ENCODE measurements at places on chromosomes 16 and 17.

- DNase-seq: no peak
These were observed 8.5 kb upstream of the HSD3B7 start for GRCh38 chr16:30976486-30976885.

DNA sequence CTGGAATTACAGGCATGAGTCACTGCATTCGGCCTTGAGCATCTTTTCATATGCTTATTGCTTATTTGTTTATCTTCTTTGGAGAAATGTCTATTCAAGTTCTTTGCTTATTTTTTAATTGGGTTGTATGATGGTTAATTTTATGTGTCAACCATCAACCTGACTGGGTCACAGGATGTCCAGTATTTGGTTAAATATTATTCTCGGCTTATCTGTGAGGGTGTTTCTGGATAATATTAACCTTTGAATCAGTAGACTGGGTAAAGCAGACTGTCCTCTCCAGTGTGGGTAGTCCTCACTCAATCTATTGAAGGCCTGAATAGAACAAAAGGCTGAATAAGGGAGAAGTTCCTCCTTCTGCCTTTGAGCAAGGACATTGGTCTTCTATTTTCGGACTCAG lies 142.0 kb downstream of the SSH2 start:
- no peak for DNase-seq

DNA sequence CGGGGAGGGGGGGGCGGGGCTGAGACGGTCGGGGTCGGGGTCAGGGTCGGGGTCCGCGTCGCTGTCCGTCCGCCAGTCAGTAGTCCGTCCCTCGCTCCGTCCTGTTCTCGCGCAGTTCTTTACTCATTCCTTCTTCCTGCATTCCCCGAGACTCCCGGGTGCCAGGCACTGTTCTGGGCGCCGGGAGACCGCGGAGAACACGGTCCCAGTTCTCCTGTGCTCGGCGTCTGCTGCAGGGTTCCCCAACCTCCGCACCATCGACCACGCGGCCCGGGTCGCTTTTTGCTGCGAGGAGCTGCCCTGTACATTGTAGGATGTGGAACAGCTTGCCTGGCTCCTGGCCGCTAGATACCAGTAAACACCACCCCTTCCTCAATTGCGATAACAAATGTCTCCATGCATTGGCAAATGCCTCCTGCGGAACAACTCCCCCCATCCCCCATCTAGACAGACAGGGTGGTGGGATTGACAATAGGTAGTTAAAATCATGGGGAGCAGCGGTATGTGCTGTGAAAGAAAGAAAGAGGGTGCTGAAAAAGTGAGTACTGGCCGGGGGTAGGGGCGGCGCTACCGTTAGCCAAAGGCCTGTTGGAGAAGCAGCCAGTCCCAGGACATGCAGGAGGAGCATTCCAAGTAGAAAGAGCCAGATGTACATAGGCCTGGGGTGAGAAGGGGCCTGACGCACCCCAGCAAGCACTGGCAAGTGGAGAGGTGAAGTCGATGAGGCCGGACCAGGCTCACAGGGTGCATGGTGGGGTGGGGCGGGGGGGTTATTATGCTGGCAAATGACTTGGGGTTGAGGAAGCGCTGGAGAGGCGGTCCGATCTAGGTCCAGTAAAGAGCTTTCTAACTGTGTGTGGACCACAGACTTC lies 631 bp downstream of the TRAF7 start:
- DNase-seq: peak; percentile 52

DNA sequence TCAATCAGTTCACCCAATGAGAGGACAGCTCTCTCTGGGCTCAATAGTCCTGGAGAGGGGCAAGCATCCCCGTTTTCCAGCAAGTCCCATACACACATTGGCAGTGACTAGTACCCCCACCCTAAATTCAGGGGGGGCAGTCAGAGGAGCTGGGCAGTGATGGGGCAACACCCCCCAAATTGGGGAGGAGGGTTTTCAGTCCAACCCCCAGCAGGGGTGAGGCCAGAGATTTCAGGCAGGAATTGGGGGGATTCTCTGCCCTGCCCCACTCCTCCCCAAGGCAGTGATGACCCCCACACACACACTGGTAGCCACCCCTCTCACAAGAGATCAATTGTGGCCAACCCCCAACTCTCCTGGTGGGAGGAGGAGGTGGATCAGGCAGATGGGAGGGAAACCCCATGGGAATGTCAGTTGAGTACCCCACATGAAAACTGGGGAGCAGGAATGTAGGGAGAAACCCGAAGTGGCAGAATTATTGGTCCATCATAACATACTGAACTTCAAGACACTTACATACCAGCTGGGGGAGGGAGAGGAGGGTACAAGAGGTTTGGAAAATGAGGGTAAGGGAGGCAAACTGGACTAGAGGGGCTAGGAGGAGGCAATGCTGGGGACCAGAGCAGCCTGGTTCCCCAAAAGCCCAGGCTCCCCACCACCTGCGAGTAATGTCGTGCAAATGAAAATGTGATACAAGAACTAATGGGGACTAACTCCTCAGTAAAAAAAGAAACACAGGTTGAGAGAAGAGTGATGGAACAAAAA lies 3.1 kb downstream of the VAMP2 start:
- DNase-seq: no peak

DNA sequence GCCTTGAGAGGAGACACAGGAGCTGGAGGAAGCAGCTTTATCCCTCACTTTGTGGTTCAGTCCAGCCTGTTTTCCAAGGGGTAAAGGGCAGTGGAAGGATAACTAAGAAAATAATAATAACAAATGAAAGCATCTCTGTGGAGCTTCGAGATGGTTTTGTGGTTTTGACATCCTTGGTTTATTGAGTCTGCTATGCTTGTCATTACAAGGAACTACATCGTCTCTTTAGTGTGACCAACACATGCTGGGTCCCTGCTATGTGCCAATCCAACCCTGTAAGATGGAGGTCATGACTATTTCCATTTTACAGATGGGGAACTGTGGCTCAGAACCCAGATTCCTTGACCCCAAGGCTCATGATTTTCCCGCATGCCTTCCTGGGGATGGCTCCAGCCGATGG lies 124.8 kb downstream of the MRM1 start:
- no peak for DNase-seq

GRCh38 chr17:80691784-80692183 lies 147.1 kb downstream of the RPTOR start:
- DNase-seq: no peak

GRCh38 chr17:61426482-61427304 lies 25.5 kb upstream of the TBX4 start:
- DNase-seq: peak; percentile 70

- no peak for DNase-seq
These were observed 2.2 kb upstream of the ZNF23 start for GRCh38 chr16:71464231-71464630.

GRCh38 chr17:8724451-8724850 lies 20.2 kb downstream of the CCDC42 start:
- DNase-seq: no peak

DNA sequence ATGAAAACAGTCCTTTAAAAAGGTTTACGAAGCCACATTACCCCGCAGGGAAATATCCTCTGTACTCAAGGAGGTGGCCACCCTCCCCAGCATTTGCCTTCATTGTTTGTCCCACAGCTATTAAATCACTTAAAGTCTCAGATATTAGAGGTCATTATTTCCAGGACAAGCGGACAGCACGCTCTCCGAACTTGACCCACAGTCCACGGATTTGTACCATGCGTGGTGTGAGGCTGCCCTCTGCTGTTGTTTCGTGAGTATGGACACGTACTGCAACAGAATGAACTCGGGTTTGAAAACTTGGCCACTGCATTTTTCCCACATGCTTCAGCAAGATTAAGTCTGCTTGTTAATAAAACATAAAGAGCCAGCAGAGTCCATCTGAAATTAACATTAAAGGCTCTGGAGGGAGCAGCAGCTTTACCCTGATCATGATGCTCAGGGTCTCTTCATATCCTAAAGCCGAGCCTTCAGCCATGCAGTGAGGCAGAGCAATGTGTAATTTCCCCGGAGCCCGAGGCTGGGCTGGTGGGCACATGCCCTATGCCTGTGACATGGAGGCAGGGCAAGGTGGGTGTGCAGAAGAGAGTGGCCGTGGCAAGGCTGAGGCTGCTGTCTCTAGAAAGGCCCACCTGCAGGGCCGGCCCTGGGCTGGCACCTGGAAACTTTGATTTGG lies 19.7 kb downstream of the MEAK7 start:
- peak; percentile 36 for DNase-seq

DNA sequence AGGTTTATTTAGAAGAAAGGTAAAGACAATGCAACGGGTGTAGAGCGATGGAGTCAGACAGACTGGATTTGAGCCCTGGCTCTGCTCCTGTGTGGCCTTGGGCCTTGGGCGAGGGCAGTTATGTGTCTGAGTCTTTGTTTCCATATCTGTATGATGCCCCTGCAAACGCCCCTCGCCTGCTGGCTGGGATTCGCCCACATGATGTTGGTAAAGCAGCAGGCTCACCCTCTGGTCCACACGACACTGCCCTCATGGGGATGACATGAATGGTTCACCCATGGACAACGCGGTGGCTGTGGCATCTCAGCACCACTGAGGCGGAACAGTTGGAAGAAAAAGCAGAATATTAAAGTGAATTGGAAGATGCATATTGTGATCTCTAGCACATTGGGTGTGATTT lies 60.3 kb downstream of the FOXL1 start:
- DNase-seq: no peak

DNA sequence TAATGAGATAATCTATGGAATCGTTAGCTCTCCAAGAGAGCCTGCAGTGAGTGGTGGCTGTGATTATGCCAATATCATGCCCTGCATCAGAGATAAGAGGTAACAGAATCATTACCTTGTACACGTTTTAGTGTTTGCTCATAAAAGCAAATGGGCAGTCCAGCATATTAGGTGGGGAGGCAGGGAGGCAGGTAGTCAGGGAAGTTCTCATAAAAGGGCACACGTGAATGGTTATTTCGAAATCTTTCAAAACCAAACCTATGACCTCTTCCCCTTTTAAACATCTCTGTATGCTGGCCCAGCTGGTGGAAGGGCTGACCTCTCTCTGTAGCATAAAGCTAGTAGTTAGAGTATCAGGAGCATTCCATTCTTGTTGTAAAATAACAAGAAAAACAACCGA lies 51.7 kb downstream of the VAT1L start:
- no peak for DNase-seq

- no peak for DNase-seq
These were observed 26.9 kb downstream of the CEP295NL start for GRCh38 chr17:78876094-78876597.

GRCh38 chr17:58414596-58414997 lies 2.7 kb downstream of the RNF43 start:
- no peak for DNase-seq

DNA sequence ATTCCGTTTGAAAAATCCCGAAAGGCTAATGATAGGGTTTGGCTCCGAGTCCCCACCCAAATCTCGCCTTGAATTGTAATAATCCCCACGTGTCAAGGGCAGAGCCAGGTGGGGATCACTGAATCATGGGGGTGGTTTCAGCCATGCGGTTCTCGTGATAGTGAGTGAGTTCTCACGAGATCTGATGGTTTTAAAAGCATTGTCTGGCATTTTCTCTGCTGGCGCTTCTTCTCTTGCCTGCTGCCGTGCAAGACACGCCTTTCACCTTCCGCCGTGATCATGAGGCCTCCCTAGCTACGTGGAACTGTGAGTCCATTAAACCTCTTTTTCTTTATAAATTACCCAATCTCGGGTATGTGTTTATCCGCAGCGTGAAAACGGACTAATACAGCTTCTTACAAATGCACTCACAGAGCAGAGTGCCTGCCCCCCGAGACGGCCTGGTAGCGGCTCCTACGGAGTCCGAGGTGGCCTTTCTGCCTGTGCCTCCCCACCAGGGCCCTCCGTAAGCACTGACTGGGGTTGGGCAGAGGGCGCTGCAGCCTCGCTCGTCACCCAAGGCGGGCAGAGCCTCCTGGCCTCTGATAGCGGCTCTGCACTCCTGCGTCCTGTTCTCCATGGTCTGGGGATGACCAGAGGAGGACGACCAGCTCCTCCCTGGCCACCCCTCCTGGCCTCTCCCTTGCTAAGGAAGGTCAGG lies 131.7 kb downstream of the FOXL1 start:
- no peak for DNase-seq

- no peak for DNase-seq
These were observed 84.5 kb downstream of the MRM3 start for GRCh38 chr17:866568-867103.

DNA sequence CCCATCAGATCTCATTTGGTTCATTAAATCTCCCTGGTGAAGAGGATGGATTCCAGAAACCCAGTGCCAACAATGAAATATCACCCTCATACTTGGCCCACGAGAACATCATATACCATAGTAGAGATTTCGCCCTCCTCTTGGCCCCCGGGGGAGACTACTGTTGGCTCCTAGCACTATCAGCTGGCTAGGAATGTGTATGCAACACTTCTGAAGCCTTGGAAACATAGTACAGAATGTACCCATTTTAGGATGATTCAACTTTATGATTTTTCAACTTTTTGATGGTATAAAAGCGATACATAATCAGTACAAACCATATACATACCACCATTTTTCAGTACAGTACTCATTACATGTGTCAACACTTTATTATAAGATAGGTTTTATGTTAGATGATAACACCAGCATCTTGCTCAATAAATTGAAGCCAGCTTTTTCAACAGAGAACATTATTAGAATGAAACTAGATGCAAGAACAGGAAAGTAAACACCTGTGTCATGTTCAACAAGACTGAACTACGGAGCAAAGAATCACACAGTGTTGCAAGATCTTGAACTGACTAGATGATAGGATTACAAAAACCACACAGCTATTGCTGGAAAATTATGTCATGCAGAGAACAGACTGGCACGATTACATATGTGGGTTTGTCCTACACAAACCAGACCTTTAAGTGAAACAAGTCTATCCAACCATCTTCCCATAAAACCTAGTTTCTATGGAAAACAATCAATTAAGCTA lies 17.2 kb downstream of the RSL1D1 start:
- DNase-seq: peak; percentile 64

- no peak for DNase-seq
These were observed 6.0 kb downstream of the IL34 start for GRCh38 chr16:70652322-70652721.

DNA sequence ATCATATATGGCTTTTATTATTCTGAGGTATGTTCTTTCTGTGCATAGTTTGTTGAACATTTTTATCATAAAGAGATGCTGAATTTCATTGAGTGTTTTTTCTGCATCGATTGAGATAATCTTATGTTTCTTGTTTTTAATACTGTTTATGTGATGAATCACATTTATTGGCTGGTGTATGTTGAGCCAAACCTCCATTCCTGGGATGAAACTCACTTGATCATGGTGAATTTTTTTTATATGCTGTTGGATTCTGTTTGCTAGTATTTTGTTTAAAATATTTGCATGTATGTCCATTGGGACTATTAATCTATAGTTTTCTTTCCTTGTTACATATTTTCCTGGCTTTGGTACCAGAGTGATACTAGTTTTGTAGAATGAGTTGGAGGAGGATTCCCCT lies 500.2 kb downstream of the CDH11 start:
- DNase-seq: peak; percentile 33
